ENCODE measurements at places on chromosomes 2 and 18.

DNA sequence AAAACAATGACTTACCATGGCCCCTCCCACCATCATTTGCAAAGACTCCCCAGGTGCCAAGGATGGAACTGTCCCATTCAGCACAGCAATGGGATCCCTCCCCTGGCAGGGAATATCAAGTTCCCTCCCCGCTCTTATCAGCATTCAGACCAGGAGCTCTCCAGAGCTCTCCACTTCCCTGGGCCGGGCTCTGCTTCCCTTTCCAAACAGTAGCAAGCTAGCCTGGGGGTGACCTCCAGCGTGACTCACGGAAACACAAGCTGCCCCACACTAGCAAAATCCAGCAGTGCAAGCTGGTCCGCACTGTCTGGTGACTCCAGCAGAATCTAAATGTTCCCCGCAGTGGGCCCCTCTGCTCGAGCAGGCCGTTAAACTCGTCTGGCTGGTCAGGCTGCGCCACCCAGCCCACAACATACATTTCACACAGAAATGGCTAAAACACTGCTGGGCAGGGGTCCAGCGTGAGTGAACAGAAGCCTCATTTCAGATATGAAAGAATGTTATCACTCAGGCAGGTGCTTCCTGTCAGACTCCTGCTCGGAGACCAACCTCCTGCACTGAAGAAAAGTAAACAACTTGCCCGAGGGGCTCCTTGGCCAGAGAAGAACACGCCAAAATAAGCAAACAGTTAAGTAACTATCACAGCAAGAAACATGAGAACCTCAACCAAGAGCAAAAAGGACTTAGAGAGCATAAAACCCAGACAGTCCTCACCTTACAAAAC, 33.9 kb downstream of the STAT1 start:
- no peak for DNase-seq

DNA sequence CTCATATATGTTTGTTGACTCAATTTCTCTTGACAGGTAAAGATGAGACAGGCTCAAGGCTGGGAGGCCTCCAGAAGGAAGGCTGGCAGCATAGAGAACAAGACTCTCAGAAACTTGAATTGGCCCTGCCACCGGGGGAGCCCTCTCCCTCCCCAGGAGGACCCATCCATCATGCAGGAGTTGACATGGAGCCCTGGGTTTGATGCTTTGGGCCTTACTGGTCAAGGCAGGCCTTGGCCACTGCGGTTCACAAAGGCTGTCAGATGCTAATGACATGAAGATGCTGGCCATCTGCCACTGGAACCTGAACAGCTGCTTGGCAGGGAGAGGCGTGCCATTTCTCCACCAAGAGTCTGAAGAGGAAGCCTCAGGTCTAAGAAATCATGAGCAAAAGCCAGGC, 193.6 kb downstream of the MTCL1 start:
- DNase-seq = no peak

GRCh38 chr2:104734937-104735586, 118.9 kb upstream of the POU3F3 start:
- no peak for DNase-seq

- DNase-seq = no peak
These were observed 2.1 kb downstream of the TMEM247 start for GRCh38 chr2:46481198-46482193.

DNA sequence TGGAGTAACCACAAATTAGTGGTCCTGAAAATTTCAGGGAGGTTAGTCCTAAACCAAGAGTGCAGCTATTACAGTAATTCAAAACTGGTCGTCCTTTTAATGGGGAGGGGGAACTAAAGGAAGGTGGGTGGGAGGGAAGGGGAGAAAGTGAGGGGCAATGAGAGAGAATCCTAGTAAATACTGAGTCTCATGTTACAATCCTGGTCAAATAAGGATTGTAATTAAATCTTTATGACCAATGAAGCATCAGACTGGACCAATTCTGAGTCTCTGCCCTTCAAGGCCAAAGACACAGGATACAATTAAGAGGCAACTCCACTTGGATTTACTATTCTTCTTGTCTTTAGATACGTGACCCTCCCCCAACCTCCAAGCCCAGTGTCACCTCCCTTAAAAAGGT, 262.9 kb downstream of the BCL11A start:
- no peak for DNase-seq

GRCh38 chr2:101677658-101678057, 19.8 kb upstream of the MAP4K4 start:
- no peak for DNase-seq

DNA sequence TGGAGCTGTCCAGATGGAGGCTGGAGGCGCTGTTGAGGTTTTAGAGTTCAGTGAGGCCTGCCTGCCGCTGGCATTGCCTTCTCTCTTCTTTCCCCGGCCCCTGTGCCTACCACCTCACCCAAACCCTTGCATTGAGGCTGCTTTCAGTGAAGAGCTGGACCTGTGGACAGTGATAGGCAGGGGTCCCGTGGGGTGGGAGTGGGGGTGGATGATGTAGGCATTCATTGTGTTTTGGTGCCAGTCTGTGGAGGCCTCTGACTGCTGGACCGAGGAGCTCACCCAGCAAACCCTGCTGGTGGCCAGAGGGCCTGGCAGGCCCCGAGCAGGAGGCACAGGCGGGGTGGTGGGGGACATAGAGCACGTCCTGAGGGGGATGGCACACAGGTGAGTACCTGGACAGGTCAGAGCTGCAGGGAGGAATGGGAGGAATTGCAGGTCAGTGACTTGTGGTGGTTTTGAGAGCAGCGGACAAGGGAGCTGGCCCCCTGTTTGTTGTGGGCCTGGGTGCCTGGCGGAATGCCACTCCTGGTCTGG, 35.6 kb downstream of the NGEF start:
- DNase-seq = no peak

DNA sequence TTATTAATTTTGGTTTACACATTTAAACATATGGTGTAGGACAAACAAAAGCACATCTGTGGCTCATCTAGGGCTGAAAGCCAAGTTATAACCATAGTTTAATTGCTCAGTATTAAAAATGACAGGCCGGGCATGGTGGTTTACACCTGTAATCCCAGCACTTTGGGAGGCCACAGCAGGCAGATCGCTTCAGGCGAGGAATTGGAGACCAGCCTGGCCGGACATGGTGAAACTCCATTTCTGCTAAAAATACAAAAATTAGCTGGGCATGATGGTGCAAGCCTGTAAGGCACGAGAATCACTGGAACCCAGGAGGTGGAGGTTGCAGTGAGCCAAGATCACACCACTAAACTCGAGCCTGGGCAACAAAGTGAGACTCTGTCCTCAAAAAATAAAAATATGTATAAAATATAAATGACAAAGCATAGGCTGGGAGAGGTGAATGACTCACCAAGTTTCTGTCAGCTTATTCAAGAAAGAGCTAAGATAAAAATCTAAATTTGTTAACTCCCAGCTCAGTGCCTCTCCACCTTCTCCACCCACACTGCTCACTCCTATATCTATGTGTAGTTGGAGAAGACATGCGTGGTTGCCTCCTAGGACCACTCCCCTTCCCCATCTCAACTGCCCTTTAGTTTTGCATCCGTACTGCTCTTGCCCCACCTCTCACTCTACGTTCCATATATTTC, 79.2 kb upstream of the PID1 start:
- no peak for DNase-seq

DNA sequence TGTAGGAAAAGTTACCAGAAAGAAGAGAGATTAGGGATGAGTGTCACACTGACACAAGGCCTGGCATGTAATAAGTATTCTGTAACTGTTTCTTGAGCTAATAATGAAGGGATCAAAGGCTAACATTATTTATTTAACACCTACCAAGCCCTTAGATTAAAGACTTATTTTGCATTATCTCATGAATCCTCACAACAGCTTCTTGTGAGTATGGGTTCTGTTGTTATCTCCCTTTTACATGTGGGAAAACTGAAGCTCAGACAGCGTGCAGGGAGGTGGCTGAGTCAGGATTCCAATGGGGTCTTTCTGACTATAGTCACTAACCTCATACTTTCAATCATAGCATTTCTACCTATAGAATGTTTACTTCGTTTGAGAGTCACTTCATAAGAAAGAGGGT, 79.0 kb upstream of the PROKR1 start:
- DNase-seq = no peak

DNA sequence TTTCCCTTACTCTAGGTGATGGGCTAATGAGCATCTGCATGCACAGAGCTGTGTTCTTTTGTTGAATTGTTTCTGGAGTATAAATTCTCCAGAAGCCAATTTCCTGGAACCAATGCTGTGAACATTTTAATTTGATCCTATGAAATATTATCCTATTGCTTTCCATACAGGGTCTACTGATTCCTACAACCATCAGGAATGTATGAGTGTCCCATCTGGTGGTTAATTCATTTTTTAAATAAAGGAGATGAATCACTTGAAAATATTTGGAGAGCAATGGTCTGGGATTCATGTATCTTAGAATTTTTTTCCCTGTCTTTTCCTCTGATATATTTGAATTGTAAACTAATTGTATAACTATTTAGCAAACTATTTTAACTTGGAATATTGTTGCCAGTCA, 14.0 kb downstream of the KIF5C start:
- no peak for DNase-seq

- no peak for DNase-seq
These were observed 24.9 kb upstream of the ACOXL start for GRCh38 chr2:110707386-110707965.

- DNase-seq = peak; percentile 43
These were observed 10.8 kb upstream of the NR4A2 start for GRCh38 chr2:156343096-156343939.

- no peak for DNase-seq
These were observed 5.7 kb upstream of the OTOS start for GRCh38 chr2:240146141-240146561.

DNA sequence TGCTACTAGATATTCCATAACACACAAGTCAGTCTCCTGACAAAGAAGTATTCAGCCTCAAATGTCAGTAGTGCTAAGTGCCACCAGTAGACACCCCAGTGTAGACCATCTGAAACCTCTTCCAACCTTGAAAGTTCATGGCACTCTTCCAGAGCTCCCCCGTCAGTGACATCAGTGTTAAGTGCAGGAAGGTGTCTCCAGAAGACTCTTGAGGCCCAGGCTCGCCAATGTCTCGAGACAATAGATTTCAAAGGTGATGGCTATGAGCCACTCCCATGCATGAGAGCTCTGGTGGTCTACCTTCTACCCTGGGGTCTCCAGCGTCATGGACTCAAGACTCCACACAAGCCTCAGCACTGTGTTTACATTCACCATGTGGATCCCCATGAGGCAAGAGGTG, 183.8 kb downstream of the SMAD2 start:
- no peak for DNase-seq

- DNase-seq = no peak
These were observed 101.3 kb upstream of the BCL2L11 start for GRCh38 chr2:111019381-111019780.

- DNase-seq = no peak
These were observed 101.4 kb downstream of the FTCDNL1 start for GRCh38 chr2:199749571-199749970.

DNA sequence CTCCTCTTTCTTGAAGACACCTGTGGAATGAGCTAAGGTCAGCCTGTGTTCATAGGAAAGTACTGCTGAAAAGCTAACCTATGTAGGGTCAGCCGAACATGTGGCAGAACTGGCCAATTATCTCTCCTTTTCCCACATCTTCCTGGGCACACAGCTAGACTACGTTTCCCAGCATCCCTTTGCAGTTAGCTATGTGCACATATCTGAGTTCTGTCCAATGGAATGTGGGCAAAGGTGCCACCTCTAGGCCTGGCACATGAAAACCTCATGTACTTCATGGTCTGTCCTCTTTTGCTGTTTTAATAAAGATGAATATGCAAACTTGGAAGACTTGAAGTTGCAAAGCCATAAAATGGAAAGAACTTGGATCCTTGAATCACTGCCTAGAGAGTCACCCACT, 352.6 kb downstream of the TNS1 start:
- DNase-seq = no peak

GRCh38 chr2:239958473-239958765, 66.7 kb downstream of the NDUFA10 start:
- DNase-seq = no peak

GRCh38 chr2:164764996-164765395, 76.6 kb downstream of the COBLL1 start:
- no peak for DNase-seq

GRCh38 chr2:212385241-212385640, 153.4 kb downstream of the ERBB4 start:
- DNase-seq = no peak

GRCh38 chr2:100113990-100114433, 28.4 kb downstream of the AFF3 start:
- peak; percentile 11 for DNase-seq

DNA sequence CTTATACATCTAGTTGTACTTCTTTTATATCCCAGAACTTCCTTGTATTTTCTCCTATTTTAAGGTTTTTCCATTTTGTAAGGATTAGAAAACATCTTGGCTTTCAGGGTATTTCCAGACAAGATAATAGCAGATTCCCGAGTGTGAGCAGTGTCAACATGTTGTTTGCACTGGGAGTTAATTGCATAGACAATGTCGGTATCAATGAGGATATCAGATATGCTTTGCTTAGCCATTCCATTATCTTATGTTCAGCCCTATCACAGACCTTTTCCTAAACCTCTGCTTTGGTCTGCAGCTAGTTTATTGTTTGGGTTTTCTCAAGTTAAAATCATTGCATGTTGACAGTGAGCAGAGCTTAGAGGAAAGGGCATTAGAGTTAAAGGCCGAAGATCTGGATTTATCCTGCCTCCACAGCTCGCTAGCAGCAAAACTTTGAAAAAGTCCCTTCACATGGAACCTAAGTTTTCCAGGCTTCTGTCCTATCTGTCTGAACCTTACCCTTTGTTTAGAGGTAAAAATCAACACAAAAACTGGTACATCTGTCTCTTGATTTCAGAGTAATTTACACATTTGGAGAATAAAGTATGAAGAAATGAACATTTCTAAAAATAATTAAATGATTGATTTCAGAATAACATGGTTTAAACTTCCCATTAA, 355.4 kb downstream of the KIAA1328 start:
- DNase-seq = no peak

DNA sequence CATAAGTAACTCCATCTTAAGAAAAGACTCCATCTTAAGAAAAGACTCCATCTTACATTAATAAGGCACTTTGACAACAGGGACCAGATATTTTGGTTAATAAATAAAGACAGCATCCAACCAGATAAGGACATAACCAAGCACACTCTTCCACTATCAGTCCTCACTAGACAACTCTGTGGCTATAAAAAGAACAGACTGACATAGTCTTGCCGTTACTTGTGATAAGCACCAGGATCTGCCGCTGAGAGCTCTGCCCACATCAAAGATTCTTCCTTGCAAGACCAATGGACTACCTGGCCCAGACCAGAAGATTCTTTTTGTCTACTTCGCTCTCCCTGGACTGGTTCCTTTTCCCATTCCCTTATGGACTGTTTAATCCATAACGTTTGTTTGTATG, 667.4 kb downstream of the NYAP2 start:
- no peak for DNase-seq

Measured in CD4-positive, alpha-beta T cell (primary cell).